ENCODE measurements at places on chromosomes 12 and 14.

DNA sequence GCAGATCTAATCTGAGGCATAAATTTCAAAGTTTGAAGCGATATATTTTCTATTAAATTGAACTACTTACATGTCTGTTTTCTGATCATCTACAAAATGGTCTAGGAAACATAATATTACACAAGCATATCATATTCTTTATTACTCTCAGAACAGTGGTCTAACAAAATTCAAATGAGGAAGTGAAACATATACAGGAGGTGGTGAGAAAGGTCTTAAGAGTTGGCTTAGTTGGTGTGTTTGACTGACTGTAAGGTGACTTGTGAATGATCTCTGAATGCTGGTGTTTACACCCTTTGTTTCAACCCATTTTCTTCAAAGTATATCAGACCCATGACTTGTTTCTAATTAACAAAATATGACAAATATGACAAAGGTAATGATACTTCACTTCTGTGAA is 1156.8 kb downstream of the SLC16A7 start:
- DNase-seq = no peak

GRCh38 chr12:131364903-131365820 is 345.7 kb upstream of the SFSWAP start:
- DNase-seq = no peak

DNA sequence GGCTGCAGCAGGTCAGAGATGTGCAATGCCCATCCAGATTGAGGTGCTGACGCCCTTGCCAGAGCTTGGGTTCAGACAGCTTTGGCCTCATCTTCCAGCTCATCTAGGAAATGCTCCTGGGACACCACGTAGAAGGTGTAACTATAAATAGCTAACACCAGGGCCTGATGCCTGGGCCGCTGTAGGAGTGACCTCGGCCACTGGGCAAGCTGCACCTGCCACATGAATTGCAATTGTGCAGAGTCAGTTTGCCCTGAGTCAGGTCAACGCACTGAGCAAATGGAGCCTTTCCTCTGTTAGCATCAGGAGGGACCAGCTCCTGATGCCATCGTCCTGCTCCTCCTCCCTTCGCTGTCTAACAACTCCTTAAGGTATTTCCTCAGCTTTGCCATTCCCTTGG is 17.4 kb upstream of the DNM1L start:
- DNase-seq = no peak

DNA sequence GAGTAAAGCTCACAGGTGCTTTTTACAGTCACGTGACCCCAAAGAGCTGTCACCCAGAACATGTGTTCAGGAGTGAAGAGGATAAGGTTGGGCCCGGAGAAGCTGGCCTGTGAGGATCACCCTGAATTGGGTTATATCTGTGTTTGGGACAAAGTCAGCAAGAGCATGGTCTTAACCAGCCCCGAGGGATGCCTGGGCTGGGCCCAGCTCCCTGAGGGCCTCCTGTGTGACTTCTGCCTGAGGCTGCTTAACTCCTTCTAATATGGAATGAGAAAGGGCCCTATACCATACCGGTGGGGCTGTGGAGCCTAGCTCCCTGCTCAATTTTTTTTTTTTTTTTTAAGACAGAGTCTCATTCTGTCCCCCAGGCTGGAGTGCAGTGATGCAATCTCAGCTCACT is 2.5 kb downstream of the CDCA4 start:
- no peak for DNase-seq

DNA sequence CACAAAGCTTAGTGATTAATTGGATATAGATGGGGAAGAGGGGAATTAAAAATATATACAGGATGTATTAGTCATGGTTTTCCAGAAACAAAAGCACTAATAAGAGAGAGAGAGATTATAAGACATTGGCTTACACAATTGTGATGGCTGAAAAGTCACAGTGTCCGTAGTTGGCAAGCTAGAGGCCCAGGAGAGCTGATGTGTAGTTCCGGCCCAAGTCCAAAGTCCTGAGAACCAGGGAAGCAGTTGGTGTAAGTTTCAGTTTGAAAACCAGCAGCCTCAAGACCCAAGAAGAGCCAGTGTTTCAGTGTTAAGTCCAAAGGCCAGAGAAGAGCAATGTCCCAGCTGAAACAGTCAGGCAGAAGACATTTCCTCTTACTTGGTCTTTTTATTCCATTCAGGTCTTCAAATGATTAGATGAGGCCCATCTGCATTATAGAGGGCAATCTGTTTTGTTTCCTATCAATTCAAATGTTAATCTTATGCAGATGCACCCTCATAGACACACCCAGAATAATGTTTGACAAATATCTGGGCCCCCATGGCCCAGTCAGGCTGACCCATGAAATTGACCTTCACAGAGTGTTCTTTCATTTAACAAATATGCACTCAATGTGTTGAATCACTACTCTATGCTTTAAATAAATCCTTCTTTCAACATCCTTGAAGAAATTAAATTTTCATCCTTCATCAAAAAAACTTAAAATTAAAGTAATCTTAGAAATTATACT is 67.2 kb upstream of the DIO2 start:
- peak; percentile 9 for DNase-seq

- no peak for DNase-seq
Measured at GRCh38 chr12:59282999-59283398, 312.8 kb upstream of the SLC16A7 start.

Measured in ELR (cell line).